ENCODE measurements at places on chromosomes 6 and 20.

- DNase-seq, result no peak
Observed at GRCh38 chr6:6542357-6542756, 46.2 kb upstream of the LY86 start.

DNA sequence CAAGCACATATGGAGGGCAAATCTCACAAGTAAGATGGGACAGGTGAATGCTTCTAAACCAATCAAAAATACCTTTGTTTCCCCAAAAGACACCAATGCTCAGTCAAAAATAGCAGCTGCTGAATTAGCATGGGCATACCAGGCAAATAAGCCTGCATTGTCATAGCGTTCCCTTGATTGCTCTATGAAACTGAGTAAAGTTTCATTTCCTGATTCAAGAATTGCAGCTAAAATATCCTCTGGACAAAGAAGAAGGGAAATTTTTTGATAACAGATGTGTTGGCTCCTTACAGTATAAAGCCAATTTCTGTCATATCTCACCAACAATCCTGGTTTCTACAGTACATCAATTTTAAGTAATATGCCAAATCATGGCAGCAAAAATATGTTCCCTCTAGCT lies 3.3 kb upstream of the TMEM14A start:
- no peak for DNase-seq

GRCh38 chr6:22036275-22036674 lies 260.6 kb downstream of the PRL start:
- DNase-seq, result no peak

GRCh38 chr20:8220716-8221115 lies 88.7 kb downstream of the PLCB1 start:
- DNase-seq, result no peak

GRCh38 chr6:85677234-85677956 lies 34.7 kb upstream of the SYNCRIP start:
- DNase-seq, result peak; percentile 38

DNA sequence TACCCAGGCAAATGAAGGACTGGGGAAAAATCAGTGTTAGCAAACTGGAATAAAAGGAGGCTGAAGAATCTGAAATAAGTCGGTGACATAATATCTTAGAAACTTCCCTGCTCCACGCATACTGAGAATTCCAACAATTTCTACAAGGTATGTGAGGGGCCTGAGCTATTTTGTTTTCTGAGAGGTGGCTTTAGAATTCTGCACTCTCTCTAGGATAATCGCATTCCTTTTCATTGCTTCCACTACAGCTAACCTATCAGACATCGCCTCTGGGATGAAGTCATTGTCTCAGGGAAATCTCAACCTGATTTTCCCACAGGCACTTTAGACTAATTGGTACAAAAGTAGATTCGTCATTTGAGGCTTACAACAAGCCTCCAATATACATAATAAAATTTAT lies 740.8 kb downstream of the PHF3 start:
- DNase-seq, result no peak

- no peak for DNase-seq
Observed at GRCh38 chr6:5674141-5674540, 332.6 kb downstream of the NRN1 start.

DNA sequence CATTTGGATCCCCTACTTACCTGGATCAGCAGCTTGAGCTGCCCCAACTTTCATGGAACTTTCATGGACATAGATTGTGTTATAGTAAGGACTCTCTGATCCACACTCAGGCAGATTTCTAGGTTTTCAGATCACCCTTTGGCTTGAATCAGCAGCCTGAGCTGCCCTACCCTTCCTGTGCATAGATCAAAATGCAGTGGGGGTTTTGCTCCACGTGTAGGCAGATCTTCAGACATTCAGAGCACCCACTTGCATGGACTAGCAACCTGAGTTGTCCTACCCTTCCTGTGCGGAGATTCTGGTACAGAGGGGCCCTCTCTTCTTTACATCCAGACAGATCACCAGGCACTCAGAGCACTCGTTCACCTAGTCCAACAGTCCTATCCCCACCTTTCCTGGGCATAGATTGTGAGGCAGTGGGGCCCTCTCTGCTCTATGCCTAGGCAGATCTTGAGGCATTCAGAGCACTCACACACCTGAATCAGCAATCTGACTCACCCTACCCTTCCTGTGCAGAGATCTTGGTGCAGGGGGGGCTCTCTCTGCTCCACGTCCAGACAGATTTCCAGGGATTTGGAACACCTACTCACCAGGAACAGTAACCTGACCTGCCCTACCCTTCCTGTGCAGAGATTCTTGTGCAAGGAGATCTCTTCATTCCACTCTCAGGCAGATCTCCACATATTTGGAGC lies 705.2 kb upstream of the NRSN1 start:
- no peak for DNase-seq

DNA sequence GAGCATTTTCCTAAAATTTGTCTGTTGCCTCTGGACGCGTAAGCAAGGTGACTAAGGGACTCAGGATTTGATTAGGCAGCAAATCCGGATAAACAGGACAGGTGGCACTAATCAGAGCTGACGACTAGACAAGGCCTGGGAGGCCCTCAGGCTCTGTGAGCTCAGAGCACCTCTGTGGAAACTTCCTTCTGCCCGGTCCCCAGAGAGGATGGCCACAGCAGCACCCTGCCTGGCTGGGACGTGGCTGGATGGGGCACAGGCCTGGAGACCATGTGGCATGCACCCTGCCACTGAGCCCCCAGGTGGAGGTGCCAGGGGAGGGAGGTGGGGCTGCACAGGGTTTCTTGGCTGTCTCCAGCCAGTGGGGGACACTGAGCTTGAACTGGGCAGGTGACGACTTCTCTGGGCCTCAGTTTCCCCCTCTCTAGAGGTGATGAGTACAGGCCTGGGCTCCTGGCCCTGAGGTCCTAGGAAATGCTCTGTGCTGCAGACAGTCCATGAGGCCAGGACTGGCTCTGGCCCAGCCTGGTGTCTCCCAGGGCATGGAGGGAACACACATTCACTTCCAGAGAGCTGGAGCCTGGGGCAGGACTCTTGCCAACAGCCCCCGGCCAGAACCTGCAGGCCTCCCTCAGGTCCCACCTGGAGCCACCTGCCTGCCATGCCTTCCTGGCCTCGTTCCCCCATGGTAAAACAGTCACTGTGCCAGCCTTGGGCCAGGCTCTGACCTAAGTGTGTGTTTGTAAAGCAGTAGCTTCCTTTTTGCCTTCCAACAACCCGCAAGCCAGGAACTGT lies 39.6 kb upstream of the STX16 start:
- DNase-seq, result no peak

DNA sequence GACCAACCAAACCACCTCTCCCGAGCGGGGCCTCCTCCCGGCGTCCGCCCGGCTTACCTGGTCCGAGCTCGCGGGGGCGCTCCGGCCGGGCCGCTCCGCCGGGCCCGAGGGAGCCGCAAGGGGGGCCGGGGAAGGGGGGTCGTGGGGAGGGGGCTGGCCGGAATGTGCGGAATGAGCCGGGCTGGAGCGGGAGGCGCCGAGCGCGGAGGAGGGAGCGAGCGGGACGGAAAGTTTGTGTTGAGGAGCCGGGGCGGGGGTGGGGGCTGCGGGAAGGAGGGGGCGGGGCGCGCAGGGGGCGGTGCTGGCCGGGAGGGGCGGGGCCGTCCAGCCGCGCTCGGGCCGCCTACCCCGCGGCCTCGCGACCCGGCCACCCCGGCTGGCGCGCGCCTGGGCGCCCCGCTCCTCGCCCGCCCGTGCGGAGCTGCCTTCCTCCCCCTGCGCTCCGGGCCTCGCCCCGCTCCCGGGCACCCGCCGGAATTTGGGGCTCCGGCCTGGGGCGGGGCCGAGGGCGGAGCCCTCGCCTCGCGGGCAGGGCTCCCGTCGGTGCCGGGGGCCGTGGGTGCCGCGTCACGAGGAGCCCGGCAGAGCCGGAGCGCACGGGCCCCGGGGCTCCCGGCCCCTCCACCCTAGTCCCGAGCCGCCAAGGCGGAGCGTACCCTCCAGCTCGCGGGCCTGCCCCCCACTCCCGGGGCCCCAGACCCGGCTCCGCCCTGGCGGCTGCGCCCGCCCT lies at the start of gene TEAD3:
Gene TEAD3, minus strand, starts transcription at position 239 of the 730 bp plus-strand sequence.
- DNase-seq, result no peak

DNA sequence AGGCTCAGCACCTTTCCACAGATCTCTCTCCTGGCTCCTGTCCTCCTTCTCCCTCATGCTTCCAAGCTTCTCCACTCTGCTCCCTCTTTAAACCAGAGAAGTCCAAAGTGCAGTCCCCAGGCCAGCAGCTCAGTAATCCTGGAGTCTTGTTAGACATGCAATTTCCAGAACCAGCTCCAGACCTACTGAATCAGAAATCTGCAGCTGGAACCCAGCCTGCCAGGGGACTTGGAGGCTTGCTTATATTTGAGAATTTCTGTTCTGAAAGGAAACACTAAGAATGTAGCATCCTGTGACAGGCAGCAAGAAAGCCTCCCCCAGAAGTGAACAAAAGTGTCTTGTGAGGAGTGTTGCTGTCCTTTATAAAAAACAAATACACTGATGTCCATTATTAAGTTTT lies 438.1 kb downstream of the BCKDHB start:
- DNase-seq, result no peak

GRCh38 chr20:1823450-1823844 lies 71.8 kb upstream of the SIRPA start:
- DNase-seq, result no peak

- DNase-seq, result no peak
Observed at GRCh38 chr6:156474507-156475120, 302.6 kb upstream of the ARID1B start.
